ENCODE measurements at places on chromosomes 13 and 19.

DNA sequence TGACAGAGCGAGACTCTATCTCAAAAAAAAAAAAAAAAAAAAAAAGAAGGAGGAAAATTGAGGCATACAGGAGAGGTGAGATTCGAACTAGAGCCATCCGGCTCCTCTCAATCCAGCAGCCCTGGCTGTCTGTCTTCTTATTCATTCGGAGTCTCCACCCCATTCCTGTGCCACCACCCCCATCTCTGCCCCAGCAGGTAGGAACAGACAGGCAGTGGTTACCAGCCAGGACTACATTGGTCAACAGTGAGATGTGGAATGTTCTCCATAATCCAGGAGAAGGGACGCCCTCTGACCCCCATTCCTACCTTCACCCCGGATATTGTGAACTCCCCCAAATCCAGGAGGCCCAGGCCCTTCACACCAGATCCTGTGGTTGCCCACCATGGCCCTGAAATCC is 6.6 kb upstream of the S1PR2 start:
- DNase-seq, result no peak

DNA sequence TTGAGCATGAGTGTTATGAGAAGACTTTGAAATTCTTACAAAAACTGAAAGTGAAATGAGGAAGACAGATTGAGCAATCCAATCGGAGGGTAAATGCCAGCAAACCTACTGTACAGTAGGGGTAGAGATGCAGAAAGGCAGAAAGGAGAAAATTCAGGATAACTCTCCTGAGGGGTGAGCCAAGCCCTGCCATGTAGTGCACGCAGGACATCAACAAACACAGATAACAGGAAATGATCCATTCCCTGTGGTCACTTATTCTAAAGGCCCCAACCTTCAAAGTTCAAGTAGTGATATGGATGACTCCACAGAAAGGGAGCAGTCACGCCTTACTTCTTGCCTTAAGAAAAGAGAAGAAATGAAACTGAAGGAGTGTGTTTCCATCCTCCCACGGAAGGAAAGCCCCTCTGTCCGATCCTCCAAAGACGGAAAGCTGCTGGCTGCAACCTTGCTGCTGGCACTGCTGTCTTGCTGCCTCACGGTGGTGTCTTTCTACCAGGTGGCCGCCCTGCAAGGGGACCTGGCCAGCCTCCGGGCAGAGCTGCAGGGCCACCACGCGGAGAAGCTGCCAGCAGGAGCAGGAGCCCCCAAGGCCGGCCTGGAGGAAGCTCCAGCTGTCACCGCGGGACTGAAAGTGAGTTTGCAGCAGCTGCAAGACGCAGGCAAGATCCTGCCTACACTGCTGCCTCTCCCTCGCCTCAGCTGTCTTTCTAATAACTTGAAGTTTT is at the start of gene TNFSF13B:
Gene TNFSF13B, plus strand, starts transcription at position 118 of the 728 bp plus-strand sequence. Its CDS starts 178 bp downstream, at position 296.
- DNase-seq, result no peak

- no peak for DNase-seq
These were observed 4.0 kb upstream of the DPF1 start for GRCh38 chr19:38228005-38228377.

DNA sequence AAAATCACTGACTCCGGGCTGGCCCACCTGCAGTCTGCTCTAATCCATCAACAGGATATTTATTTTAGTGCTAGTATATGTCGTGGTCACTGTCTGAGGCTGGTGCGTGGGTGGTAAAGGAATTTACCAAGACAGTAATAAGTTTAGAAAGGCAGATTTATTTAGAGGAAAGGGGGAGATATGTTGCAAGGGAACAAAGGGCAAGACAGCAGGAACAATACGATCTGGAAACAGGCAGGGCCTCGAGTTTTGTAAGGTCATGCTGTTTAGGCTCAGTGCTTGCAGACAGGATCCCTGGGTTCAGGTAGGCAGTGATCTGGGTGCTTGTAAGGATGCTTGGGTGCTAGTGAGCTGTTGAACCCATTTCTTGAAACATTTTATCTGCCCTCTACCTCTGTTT is 748.2 kb upstream of the SLITRK5 start:
- no peak for DNase-seq

DNA sequence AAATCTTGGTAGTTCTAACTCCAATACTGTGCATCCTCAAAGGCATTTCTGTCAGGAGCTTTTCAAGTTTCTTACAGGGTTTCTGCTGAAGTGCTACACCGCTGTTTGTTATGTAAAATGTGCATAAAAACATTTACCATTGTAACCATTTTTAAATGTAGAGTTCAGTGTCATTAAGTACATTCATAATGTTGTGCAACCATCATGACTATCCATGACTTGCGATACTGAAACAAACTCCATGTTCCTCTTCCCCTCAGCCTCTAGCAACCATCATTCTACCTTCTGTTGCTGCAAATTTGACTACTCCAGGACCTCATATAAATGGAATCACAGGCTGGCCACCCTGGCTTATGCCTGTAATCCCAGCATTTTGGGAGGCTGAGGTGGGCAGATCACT is 14.4 kb upstream of the SLC25A42 start:
- no peak for DNase-seq
